Heart right ventricle (tissue), 16 donors: ENCODE measurements at places on chromosomes 6 and 20.

GRCh38 chr20:12152996-12153395 is 235.3 kb downstream of the BTBD3 start:
- DNase-seq: no peak

GRCh38 chr6:73704260-73704659 is 8.3 kb downstream of the CD109 start:
- no peak for DNase-seq

GRCh38 chr20:59412875-59413284 is 112.5 kb downstream of the EDN3 start:
- DNase-seq: no peak

GRCh38 chr6:1593286-1593957 is 16.3 kb upstream of the FOXC1 start:
- DNase-seq: no peak

DNA sequence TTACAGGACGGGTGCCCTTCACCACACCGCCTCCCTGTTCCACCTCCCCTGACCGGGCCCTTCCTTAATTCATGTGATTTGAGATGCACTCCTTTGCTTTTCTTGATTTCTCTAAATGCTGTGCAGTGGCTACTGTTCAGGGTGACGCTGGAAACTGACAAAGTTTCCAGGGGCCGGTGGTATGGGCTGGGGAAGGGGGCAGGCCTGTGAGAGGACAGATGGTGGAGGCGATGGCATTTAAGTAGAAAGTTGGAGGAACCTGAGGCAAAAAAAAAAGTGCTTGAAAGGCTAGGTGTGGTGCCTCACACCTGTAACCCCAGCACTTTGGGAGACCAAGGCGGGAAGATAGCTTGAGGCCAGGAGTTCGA is 121.6 kb upstream of the RNF24 start:
- no peak for DNase-seq

DNA sequence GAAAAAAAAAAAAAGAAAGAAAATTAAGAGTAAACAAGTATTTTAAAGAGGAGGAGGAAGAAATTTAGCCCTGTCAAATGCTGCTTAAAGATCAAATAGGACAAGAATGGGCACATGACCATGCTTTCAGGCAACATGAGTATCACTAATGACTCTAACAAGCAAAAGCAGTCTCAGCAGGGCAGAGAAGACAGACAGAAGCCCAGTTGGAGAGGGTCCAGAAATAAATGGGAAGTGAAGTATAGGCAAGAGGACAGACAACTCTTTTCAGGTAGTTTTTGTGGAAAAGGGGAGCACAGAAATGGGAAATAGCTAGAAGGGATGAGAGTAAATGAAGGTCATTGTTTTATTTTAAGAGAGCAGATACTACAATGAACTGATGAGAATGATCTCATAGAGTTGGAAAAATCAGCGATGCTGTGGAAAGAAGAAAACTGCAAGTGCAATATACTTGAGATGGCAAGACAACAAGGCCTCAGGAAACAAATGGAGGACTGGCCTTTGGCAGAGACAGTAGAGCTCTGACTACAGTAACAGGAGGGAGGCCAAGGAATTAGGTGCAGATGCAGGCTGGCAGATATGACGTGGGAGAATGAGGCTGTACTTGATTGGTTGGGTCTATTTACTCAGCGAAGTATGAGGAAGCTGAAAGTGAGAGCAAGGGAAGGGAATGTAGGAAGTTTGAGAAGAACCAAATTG is 40.3 kb downstream of the KIF6 start:
- no peak for DNase-seq
